Gastrocnemius medialis (tissue), 4 donors: ENCODE measurements at places on chromosomes 7 and 10. TPM values are rescaled to one million over a fixed set of nuclear protein-coding genes. Genes with fewer than 3 reads are reported as not detected.

GIMAP4 gene
- 11.9 TPM for total RNA-seq

AGMO gene
- total RNA-seq: 0.55 TPM

HOXA10 gene
- total RNA-seq: 24.6 TPM

PAX4 gene
- not detected for total RNA-seq

CRTAC1 gene
- 3.9 TPM for total RNA-seq

VSIR gene
- total RNA-seq: 17.4 TPM

OR2A5 gene
- not detected for total RNA-seq

IPMK gene
- total RNA-seq: 3.0 TPM

ASZ1 gene
- not detected for total RNA-seq

ABHD11 gene
- total RNA-seq: 8.8 TPM

ANKRD30A gene
- not detected for total RNA-seq

IL2RA gene
- total RNA-seq: not detected

NPC1L1 gene
- total RNA-seq: not detected

TEX36 gene
- total RNA-seq: not detected

TMEM72 gene
- not detected for total RNA-seq

AOAH gene
- total RNA-seq: 1.4 TPM
